ENCODE measurements at places on chromosomes 2 and 18. TPM values are rescaled to one million over a fixed set of nuclear protein-coding genes. Genes with fewer than 3 reads are reported as not detected.

The INPP5D gene
- total RNA-seq, result 10.0 TPM

GRCh38 chr2:241035818-241036396 lies 37.5 kb downstream of the SNED1 start:
- no peak overlapping the region for H3K27ac ChIP-seq
- H3K36me3 ChIP-seq, result peaks cover 4% of the 10 kb centered on the region
- peak overlapping the region; percentile 34 for H3K4me3 ChIP-seq
- no peak for DNase-seq
- H3K4me1 ChIP-seq, result no peaks in the 10 kb centered on the region

DNA sequence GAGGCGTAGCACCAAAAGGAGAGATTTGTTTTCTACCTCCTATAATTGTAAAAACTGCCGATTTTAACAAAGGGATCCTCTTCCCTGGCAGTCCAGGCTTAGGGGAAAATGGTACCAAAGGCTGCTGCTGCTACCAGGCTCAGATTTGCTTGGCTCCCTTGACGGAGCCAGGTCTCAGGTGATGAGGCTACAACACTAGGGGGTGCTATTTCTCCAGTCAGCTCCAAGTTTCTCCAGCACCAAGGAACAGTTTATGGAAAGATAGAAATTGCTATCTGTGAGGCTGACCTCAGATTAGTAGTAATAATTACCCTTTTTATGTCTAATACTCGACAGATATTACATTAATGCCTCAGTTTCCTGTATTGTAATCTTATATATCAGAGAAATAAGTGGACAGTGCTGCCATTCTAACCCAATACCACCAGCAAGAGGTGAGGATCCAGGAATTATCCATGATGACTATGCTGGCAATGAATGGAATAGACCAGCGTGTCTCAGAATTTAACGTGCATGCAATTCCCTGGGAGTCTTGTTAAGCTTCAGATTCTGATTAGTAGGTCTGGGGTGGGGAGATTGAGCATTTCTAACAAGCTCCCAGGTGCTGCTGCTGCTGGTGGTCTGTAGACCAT lies 111.3 kb downstream of the ESCO1 start:
- no peak for DNase-seq
- H3K27ac ChIP-seq, result no peak overlapping the region
- no peaks in the 10 kb centered on the region for H3K4me1 ChIP-seq

- DNase-seq, result no peak
- no peak overlapping the region for H3K27ac ChIP-seq
- H3K4me1 ChIP-seq, result no peaks in the 10 kb centered on the region
Measured at GRCh38 chr18:48328473-48329210, 80.5 kb downstream of the ZBTB7C start.

DNA sequence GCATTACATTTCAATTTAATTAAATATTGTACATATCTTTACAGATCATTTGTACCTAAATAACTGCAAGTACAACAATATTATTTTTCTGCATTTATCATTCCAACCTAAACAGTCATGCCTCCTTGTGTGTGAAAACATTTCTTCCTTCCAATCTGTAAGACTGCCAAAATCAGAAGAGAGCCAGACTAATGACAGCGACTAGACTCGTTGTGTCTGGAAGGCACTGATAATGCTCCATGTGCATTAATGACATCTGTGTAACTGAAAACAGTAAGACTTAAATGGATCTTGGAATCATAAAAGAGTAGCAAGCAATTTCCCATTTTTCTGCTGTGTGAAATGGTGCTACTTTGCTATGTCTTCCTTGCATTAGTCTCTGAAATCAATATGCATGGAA lies 278.0 kb upstream of the DSEL start:
- no peak for DNase-seq
- H3K27me3 ChIP-seq, result no peaks in the 10 kb centered on the region
- H3K4me3 ChIP-seq, result no peak overlapping the region

The GAL3ST2 gene
- not detected for total RNA-seq

- no peak overlapping the region for H3K4me3 ChIP-seq
- peaks cover 48% of the 10 kb centered on the region for H3K27me3 ChIP-seq
- no peaks in the 10 kb centered on the region for H3K36me3 ChIP-seq
- H3K27ac ChIP-seq, result no peak overlapping the region
- peaks cover 15% of the 10 kb centered on the region for H3K4me1 ChIP-seq
- no peak for DNase-seq
Measured at GRCh38 chr2:127416506-127417001, 1.7 kb upstream of the PROC start.

GRCh38 chr2:200609028-200609614 lies 23.3 kb downstream of the AOX1 start:
- peak overlapping the region; percentile 12 for H3K27ac ChIP-seq
- no peak overlapping the region for H3K4me3 ChIP-seq
- no peaks in the 10 kb centered on the region for H3K36me3 ChIP-seq
- DNase-seq, result peak; percentile 83
- H3K27me3 ChIP-seq, result no peaks in the 10 kb centered on the region
- H3K4me1 ChIP-seq, result no peaks in the 10 kb centered on the region

- DNase-seq, result peak; percentile 74
- H3K36me3 ChIP-seq, result no peaks in the 10 kb centered on the region
- no peak overlapping the region for H3K27ac ChIP-seq
- H3K4me3 ChIP-seq, result no peak overlapping the region
Measured at GRCh38 chr18:11994336-11994702, 13.0 kb downstream of the IMPA2 start.

Measured in sigmoid colon (tissue), 7 donors.